Hepatocyte (in vitro differentiated cells): ENCODE measurements at places on chromosomes 6 and 20.

DNA sequence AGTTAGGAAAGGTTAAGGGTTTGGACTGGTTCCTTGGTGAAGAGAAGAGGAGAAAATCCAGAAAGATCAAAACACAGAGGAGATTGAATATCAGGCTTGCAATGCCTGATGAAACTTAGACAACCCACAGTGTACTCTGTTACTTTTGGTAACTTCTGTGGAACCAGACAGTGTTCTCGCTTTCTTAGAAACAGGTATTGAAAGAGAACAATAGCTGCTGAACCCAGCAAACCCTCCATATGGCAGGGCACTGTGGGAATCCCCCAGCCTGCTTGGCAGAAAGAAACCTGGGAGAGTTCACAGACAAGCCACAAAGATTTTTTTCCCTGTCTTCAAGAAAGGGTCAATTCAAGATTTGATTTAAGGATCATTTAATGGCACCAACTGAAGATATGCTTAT lies 342.8 kb downstream of the FOXA2 start:
- no peak overlapping the region for H3K27ac ChIP-seq
- no peaks in the 10 kb centered on the region for H3K4me1 ChIP-seq
- peaks cover 3% of the 10 kb centered on the region for H3K27me3 ChIP-seq
- H3K4me3 ChIP-seq, result no peak overlapping the region
- DNase-seq, result no peak

GRCh38 chr6:144343701-144344428 lies 58.7 kb downstream of the UTRN start:
- no peaks in the 10 kb centered on the region for H3K27me3 ChIP-seq
- no peak overlapping the region for H3K4me3 ChIP-seq
- peak overlapping the region; percentile 46 for H3K27ac ChIP-seq
- H3K4me1 ChIP-seq, result peaks cover 6% of the 10 kb centered on the region

DNA sequence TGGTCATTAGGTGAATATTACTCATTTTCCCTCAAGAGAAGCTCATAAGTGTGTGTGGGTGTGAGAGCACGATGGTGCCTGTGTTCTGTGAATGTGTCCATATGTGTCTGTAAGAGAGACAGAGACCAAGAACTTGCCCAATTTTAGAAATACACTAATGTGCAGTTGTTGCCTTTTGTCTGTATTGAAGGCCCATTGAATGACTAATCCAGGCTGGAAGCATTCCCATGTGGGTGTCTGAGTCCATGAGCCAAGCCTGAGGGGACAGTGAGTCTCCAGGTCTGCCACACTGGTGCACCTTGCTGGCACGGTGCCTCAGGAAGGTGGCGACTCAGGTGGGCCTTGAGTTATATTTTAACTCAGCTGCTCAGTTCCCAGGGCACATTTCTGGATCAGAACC lies 25.5 kb upstream of the ASXL1 start:
- H3K4me3 ChIP-seq, result no peak overlapping the region
- H3K27me3 ChIP-seq, result no peaks in the 10 kb centered on the region
- H3K4me1 ChIP-seq, result peaks cover 13% of the 10 kb centered on the region

GRCh38 chr6:76843054-76843822 lies 620.1 kb downstream of the HTR1B start:
- H3K4me1 ChIP-seq, result no peaks in the 10 kb centered on the region
- DNase-seq, result no peak
- H3K36me3 ChIP-seq, result no peaks in the 10 kb centered on the region
- H3K27me3 ChIP-seq, result no peaks in the 10 kb centered on the region

GRCh38 chr6:106530502-106530901 lies 98.8 kb downstream of the RTN4IP1 start:
- no peak overlapping the region for H3K27ac ChIP-seq
- H3K36me3 ChIP-seq, result no peaks in the 10 kb centered on the region
- H3K27me3 ChIP-seq, result no peaks in the 10 kb centered on the region
- no peaks in the 10 kb centered on the region for H3K4me1 ChIP-seq

DNA sequence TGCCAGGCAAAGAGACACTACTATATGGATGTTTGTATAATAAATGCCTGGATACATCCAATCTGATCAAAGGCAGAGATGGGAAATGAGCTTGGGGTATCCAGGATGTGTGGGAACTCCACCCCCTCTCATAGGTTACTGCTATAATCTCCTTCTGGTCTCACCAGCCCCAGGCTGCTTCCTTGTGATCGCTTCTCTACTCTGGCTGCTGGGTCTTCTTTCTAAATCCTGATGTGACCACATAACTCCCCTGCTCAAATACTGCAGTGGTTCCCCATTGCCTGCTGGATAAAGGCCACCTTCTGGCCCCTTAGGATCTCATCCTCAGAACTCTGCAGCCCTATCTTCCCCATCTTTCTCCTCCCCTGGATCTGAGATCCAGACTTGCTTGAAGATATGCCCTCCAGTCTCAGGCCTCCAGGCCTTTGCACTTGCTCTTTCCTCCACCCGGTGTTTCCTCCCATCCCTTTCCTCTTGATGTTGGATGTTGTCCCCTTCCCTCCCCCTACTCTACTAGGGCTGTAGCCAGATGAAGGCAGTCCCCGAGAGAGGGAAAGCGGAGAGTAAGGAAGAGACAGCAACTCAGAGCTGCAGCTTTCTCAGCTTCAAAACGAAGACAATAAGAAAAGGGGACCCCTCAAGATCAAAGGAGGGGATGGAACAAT lies 828 bp upstream of the XKR7 start:
- DNase-seq, result no peak
- H3K4me1 ChIP-seq, result peaks cover 3% of the 10 kb centered on the region
- peaks cover 81% of the 10 kb centered on the region for H3K27me3 ChIP-seq
- H3K4me3 ChIP-seq, result no peak overlapping the region

DNA sequence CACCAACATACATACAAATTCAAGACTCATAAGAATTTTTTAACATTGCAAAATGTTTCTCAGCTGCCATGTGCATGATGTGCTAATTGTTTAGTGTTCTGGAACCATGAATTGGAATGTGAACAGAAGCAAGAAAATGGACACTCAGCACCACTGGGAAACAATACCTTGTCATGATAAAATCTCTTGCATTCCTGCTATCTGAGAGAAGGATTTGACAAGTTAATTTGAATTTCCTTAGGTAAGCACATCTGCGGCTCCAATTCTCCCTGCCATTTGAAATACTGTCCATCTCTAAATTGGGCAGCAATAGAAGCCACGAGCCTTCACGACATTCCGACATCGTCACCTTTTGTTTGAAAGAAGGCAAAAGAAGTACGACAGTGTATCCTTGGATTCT lies 1104.6 kb upstream of the MAP3K7 start:
- H3K27me3 ChIP-seq, result no peaks in the 10 kb centered on the region
- DNase-seq, result no peak
- H3K4me1 ChIP-seq, result no peaks in the 10 kb centered on the region
- H3K36me3 ChIP-seq, result no peaks in the 10 kb centered on the region
- H3K4me3 ChIP-seq, result no peak overlapping the region

DNA sequence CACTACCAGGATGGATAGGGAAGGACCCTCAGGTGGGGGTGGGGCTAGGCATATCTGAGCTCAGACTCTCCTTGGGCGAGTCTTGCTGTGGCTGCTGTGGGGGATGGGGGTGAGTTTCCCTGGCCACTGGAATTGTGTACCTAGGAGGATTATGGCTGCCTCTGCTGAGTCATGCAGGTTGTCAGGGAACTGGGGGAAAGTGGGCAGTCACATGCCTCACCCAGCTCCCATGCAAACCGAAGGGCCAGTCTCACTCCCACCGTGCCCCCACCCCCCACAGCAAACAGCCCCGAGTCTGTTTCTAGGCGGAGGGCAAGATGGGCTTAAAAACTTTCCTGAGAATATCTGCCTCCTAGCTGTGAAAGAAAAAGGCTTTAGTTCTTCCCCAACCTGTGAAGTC lies 210.3 kb upstream of the FERMT1 start:
- peak; percentile 59 for DNase-seq
- H3K4me1 ChIP-seq, result peaks cover 7% of the 10 kb centered on the region
- H3K27ac ChIP-seq, result peak overlapping the region; percentile 80
- H3K36me3 ChIP-seq, result no peaks in the 10 kb centered on the region
- H3K4me3 ChIP-seq, result no peak overlapping the region

GRCh38 chr20:3181270-3181669 lies 7.9 kb upstream of the LZTS3 start:
- H3K4me1 ChIP-seq, result no peaks in the 10 kb centered on the region
- DNase-seq, result no peak
- H3K36me3 ChIP-seq, result no peaks in the 10 kb centered on the region
- no peak overlapping the region for H3K27ac ChIP-seq
- H3K4me3 ChIP-seq, result no peak overlapping the region

DNA sequence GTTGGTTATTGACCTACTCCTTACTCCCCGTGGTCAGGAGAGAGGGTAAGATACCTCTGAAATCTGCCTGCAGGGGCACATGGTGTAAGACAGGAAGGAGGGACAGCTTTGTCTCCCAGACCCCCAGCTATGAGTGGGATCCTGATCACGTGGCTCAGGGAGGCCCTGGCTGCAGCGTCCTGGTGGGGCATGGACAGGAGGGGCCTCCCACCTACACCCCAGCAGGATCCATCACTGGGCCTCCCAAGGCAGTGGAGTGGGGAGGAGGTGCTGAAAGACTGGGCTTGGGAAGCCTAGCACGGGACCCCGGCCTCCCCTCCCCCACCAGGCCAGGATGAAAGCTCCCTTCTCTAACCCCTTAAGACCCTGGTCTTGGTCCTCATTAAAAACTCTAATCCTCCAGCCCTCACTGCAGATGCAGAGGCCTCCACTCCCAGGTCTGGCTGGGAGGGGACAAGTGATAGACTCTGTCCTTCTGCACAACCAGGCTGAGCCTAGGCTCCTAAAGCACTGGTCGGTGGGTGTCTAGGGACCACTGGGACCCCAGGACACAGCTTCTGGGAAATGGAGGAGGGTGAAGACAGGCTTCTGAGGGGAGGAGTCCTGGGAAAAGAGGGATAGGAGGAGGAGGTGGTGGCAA lies 29.6 kb upstream of the VEGFA start:
- DNase-seq, result no peak
- H3K27ac ChIP-seq, result no peak overlapping the region
- H3K4me3 ChIP-seq, result no peak overlapping the region

DNA sequence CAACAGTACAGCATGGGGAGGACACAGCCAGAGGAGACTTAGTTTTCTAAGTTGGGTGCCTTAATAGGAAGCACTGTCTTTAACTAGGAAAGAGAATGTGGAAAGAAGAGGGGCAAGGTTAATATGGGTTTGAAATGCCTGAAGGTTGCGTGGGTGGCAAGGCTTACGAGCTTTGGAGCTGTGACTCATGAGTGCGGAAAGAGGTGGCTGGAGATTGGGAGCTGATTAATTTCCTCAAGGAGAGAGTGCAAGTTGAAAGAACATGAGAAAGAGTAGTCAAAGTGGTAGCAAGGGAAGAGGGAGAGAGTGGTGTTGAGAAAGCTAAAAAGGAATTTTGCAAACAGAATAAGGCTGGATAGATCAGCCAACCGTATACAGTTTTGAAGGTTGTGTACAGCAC lies 315.1 kb upstream of the PRND start:
- DNase-seq, result peak; percentile 37
- peaks cover 3% of the 10 kb centered on the region for H3K27me3 ChIP-seq
- no peak overlapping the region for H3K27ac ChIP-seq
- no peaks in the 10 kb centered on the region for H3K36me3 ChIP-seq
- H3K4me1 ChIP-seq, result no peaks in the 10 kb centered on the region

DNA sequence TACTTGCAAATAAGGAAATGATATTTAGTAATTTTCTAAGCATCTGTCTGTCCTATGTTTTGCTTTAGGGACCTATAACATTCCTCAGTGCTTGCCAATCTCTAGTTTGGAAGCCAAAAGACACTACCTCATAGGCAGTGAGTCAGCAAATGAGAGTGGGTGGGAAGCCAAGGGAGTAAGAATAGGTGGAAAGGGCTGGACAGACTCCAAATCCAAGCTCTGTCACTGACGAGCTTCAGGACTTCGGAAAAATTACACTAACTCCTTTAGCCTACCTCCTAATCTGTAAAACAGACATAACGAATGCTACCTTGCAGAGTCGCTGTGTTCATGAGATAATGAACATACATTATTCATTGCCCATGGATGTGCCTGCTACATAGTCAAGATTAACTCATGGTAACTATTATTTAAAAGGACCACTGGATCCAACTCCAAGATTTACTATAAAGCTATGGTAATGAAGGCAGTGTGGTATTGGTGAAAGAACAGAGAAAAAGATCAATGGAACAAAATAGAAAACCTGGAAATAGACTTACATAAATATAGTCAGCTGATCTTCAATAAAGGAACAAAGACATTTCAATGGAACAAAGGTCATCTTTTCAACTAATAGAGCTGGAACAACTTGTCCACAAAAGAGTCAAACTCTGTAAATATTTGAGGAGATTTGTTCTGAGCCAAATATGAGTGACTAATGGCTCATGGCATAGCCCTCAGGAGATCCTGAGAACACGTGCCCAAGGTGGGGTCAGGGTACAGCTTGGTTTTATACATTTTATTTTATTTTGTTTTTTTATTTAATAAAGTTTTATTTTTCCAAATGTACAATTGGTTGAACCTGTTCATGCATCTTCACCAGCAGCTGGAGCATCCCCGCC lies 64.1 kb downstream of the FAM50B start:
- no peaks in the 10 kb centered on the region for H3K36me3 ChIP-seq
- H3K4me3 ChIP-seq, result no peak overlapping the region
- peak overlapping the region; percentile 96 for H3K27ac ChIP-seq
- H3K4me1 ChIP-seq, result peaks cover 35% of the 10 kb centered on the region

- H3K27me3 ChIP-seq, result no peaks in the 10 kb centered on the region
- DNase-seq, result no peak
- no peak overlapping the region for H3K27ac ChIP-seq
Observed at GRCh38 chr6:5670811-5671561, 335.7 kb downstream of the NRN1 start.

DNA sequence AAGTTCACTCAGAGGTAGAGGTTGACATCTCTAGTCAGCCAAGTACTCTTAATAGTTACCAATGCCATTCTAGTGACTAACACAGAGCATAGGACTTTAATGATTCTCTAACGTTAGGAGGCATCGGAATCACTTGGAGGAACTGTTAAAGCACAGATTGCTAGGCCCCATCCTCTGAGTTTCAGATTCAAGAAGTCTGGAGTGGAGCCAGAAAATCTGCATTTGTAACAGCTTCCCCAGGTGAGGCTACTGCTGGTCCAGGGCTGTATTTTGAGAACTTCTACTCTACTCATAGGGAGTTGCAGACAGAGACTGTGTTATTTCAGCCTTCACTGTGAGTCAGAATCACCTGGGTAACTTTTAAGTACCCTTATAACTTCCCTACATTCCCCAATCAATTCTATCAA lies 5.7 kb downstream of the LMBRD1 start:
- no peak overlapping the region for H3K4me3 ChIP-seq
- H3K4me1 ChIP-seq, result peaks cover 15% of the 10 kb centered on the region
- H3K36me3 ChIP-seq, result no peaks in the 10 kb centered on the region
- H3K27ac ChIP-seq, result peak overlapping the region; percentile 19
